ENCODE measurements at places on chromosomes 5 and 9. TPM values are rescaled to one million over a fixed set of nuclear protein-coding genes. Genes with fewer than 3 reads are reported as not detected.

COX7C gene
- total RNA-seq, result 587 TPM

ADAMTS12 gene
- total RNA-seq, result 5.0 TPM

OLFML2A gene
- total RNA-seq, result 39.0 TPM

FOXD1 gene
- 15.7 TPM for total RNA-seq

DNAI1 gene
- total RNA-seq, result not detected

SLCO6A1 gene
- not detected for total RNA-seq

CRB2 gene
- total RNA-seq, result not detected

NUTM2F gene
- not detected for total RNA-seq

STING1 gene
- total RNA-seq, result 82.8 TPM

BTNL8 gene
- not detected for total RNA-seq

SLC4A9 gene
- total RNA-seq, result not detected

LMX1B gene
- total RNA-seq, result 0.66 TPM

PCDHB4 gene
- 3.0 TPM for total RNA-seq

TAF11L10 gene
- total RNA-seq, result not detected

ZNF169 gene
- total RNA-seq, result 5.3 TPM

- no peak for DNase-seq
These were observed 252.3 kb downstream of the DNAH5 start for GRCh38 chr5:13692172-13692571.

GRCh38 chr9:6667633-6668280 lies 22.2 kb upstream of the GLDC start:
- no peak for DNase-seq

GRCh38 chr5:1731091-1731639 lies 68.5 kb downstream of the MRPL36 start:
- DNase-seq, result no peak

DNA sequence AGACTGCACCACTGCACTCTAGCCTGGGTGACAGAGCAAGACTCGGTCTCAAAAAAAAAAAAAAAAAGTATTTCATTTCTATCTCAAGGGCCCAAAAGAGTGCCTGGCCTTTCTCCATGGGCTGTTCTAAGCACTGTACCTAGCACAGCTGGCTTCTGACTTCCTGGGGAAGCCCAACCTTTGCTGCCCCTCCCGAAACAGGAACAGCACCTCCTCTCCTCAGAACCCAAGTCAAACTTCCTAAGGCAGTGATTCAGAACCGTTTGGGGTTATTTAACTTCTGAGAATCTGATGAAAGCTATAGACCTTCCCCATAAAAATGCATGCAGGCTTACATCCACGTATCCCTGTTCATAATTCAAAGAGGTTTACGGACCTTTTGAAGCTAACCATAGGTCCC lies 57.8 kb downstream of the NRG2 start:
- no peak for DNase-seq

GRCh38 chr5:14581891-14582796 lies 552 bp downstream of the OTULINL start:
- DNase-seq, result no peak

- DNase-seq, result peak; percentile 86
These were observed 244.4 kb upstream of the TUT7 start for GRCh38 chr9:86598411-86599239.

GRCh38 chr5:180353048-180353979 lies at the start of gene GFPT2:
Gene GFPT2, minus strand, starts transcription at chr5:180353336. Its CDS starts 119 bp downstream, at chr5:180353217.
- peak; percentile 93 for DNase-seq

DNA sequence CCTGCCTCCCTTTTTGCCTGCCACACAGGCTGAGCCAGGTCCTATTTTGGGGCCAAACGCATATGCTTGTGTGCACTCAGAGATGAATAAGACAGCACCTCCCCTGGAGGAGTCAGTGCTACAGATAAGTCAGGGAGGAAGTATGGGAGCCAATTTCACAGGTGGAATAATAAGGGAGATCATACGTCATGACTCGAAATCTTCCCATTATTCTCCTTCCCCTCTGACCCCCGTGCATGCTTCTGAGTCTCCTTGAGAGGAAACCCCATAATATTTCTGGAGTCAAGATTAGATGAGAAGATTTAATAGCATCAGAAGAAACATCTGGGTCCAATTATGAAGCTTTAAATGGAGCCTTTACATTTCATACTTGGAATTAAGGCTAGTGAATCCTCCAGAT lies 15.1 kb upstream of the ZCCHC7 start:
- DNase-seq, result no peak

DNA sequence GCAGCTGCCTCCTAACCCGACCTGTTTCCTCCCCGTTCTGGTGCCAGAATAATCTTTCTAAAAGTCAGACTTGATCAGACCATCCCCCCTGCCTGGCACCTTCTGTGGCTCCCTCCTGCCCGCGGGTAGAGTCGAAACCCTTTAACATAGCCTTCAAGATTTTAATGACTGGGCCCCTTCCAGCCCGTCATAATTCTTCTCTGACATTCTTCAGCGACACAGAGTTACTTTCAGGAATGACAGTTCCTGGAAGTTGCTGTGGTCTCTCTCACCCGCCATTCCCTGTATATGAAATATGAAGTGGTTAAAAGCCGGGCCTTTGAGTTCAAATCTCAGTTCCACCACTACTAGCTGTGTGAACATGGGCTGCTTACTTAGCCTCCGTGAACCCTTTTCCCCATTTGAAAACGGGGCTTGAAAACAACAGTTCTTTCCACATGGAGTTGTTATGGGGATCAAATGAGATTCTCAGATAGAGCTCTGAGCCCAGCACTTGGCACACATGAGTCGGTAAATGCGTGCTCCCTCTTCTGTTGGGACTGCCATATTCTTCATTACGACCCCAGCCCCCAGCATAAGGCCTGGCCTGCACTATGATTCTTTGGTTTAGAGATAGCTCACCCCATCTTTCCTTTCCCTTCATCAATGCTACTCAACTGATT lies 737 bp downstream of the NANS start:
- peak; percentile 93 for DNase-seq

DNA sequence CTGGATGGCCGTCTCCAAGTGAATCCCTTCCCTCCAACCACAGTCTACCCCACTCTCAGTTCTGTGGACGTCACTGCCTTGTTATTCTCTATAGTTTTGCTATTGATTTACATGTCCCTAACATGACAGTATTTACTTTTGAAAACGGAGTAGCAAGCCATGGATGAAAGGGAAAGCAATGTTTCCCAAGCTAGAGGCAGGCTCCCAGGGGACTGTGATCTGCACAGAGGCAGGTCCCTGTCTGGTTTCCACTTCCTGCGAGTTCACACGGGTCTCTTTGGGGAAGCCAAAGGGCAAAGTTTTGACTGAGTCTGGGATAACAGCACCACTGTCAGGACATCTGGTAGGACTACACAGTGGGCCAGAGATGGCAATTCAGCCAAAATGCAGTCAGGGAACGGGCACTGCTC lies 12.7 kb downstream of the C9orf153 start:
- no peak for DNase-seq

All from esophagus muscularis mucosa (tissue), 4 donors.